ENCODE measurements at places on chromosomes 2 and 18.

DNA sequence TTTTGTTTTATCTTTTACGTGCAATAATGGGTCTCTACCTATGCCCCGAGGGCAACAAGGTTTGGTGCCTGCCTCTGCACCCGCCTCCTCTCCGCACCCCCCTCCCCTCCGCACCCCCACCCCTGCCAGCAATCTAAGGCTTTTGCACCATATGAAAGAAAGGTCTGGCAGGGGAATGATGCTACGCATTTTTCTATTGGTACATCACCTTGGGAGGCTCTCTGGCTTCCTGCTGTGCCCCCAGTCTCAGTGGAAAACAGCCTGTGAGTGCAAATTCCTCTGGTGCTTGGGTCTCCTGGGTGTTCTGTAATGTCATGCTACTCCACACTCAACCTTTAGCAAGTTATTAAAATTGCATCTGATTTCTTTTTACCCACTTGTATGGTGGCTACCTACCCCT lies 161.3 kb upstream of the SMAD7 start:
- no peak for DNase-seq

DNA sequence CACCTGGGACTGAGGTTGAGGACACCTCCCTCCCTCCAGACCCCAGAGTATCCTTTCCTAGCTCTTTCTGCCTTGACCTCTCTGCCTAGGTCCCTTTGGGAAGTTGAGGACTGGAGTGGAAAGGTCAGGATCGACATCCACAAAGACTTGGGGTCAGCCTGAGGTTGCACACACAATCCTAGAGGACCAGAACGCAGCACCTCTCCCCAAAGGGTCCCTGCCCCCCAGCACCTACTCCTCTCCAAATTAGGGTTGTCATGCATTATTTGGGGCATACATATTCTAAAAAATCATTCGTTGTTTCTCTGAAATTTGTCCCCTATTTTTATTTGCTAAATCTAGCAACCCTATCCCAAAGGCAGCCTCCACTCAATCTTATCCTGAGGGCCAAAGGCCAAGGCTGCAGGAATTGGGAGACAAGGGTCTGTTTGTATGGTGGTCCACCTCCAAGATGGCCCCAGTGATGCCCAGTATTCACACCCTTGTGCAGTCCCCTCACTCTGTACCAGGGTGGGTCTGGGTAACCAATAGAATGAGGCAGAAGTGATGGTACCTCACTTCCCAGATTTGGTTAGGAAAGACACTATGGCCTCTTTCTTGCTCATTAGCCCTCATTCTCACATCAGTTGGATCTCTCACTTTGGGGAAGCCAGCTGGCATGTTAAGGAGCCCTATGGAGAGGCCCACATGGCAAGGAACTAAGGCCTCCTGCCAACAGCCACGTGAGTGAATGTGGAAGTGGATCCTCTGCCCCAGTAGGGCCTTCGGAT lies 3.5 kb upstream of the CHRNG start:
- DNase-seq: no peak

DNA sequence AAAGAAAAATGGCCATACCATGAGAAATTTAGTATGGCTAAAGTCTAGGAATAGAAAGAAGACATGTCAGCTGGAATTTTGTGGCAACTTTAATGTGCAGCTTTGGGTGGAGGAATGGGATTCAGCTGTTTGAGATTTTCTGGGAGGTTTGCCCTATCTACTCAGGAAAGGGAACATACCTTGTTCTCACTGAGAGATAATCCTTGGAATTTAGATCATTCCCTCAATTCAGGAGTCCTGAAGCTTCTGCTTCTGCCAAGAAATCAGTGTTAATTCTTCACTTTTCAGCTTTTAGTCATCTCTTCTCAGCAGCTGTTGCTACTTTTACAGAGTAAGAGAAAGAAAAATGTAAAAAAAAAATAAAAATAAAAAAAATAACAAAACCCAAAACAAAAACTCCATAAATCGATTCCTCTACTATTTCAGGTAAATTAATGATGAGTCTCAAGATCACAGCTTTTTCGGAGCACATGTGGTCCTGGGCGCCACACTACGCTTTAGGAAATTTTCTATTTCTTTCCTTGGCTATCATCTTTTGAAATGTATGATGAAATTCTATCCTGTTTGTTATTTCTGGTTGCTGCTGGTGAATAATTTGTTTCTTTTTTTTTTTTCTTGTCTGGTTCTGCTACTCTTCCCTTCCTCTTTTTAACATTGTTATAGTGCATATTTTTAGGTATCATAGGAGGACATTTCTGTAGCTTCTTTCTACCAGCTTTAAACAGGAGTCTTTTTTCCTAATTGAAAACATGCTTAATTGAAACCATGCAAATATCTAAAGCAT lies 18.9 kb upstream of the BAZ2B start:
- DNase-seq: no peak

DNA sequence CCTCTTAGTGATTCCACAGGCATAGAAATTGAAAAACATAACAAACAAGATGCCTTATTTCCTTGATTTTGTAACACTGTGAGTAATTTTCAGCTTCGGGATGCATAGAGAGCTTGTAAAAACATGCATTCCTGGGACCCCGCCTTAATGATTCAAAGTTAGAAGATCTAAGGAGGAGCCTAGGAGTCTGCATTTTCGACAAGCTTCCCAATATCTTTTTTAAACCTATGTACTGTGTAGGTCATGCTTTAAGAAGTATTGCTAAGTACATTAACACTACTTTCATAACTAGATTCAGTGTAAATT lies 109.8 kb upstream of the ZNF516 start:
- DNase-seq: no peak

- DNase-seq: no peak
Measured at GRCh38 chr18:10232062-10232461, 222.4 kb upstream of the APCDD1 start.

- no peak for DNase-seq
Measured at GRCh38 chr2:62340994-62341484, 145.1 kb downstream of the B3GNT2 start.

GRCh38 chr18:59539108-59539507 lies 158.1 kb downstream of the CCBE1 start:
- DNase-seq: no peak

DNA sequence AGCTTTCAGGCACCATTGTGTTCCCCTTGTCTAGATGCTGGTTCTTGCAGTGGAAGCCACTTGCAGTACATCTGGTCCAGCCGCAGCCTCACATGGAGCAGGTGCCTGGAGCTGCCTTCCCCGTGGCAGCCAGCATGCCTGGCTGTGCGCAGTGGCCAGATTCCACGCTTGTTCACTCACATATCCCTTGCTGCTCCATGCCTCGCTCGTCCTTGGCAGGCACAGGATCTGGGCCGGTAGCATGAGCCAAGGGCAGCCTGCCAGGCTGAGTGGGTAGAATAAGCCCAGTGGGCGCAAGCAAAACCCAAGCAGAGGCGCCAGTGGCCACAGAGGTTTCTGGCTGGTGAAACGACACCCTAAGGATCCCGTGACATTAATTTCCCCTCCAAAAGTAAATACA lies 20.6 kb downstream of the TMX3 start:
- DNase-seq: no peak

DNA sequence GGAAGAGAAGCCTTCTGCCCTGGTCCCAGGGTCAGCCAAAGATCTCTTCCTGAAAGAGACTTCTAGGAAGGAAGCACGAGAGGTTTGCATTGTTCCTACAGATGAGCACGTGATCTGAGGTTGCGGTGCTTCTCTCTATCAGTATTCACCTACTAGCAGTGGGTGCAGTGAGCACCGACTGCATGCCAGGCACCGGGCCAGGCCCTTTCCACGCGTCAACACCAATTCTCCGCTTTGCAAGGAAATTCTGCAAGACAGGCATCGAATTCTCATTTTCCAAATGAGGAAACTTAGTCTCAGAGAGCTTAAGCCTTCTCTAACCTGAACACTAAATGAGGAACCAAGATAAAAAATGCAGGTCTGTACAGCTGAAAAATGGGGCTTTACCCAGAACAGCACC lies 151.5 kb upstream of the MYCN start:
- DNase-seq: no peak

GRCh38 chr2:191226196-191226595 lies 19.0 kb upstream of the MYO1B start:
- DNase-seq: no peak

- DNase-seq: no peak
Measured at GRCh38 chr2:35821675-35822074, 533.9 kb upstream of the CRIM1 start.

DNA sequence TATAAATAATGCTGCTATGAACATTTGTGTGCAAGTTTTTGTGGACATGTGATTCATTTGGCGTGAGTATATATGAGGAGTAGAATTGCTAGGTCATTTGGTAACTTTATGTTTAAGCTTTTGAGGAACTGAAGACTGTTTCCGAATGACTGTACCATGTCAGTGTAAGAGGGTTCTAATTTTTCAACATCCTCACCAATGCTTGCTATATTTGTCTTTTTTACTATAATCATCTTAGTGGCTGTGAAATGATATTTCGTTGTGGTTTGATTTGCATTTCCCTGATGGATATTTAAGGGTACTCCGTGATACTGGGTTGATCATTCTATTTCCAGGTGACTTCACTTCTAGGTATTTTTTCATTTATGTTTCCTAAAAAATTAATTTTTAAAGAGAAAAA lies 241.1 kb downstream of the BCL2 start:
- no peak for DNase-seq

- no peak for DNase-seq
Measured at GRCh38 chr2:217717646-217718045, 285.1 kb downstream of the TNS1 start.

GRCh38 chr2:45855374-45855773 lies 203.9 kb downstream of the PRKCE start:
- DNase-seq: no peak

- peak; percentile 22 for DNase-seq
Measured at GRCh38 chr18:22385718-22386117, 32.0 kb downstream of the CTAGE1 start.

DNA sequence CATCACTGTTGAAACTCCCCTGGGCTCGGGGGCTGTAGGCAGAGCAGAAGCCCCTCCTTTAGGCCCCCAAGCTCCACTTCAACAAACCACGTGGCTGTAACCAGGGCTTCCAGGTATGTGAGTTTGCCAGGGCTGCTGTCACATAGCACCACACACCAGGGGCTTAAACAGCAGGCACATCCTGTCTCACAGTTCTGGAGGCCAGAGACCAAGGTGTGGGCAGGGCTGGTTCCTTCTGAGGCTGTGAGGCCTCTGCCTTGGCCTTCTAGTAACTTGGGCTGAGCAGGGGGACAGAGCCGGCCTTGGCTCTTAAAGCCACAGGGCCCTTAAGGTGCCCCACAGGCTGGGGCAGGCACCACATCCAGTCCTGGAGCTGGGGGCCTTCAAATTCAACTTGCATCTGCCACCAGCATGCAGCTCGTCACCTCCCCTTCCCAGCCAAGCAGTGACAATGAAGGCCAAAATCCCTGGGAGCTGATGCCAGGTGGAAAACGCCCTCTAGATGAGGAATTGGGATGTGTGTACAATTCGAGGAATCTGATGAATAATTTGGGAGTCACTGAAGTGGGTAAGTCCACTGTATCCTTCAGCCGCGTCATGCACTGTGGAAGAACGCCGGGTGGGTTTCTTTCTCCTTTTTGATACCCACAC lies 104.2 kb upstream of the ODC1 start:
- no peak for DNase-seq

GRCh38 chr2:119282146-119282995 lies 58.7 kb downstream of the STEAP3 start:
- no peak for DNase-seq

- DNase-seq: no peak
Measured at GRCh38 chr2:166665991-166666940, 172.2 kb upstream of the SCN7A start.

DNA sequence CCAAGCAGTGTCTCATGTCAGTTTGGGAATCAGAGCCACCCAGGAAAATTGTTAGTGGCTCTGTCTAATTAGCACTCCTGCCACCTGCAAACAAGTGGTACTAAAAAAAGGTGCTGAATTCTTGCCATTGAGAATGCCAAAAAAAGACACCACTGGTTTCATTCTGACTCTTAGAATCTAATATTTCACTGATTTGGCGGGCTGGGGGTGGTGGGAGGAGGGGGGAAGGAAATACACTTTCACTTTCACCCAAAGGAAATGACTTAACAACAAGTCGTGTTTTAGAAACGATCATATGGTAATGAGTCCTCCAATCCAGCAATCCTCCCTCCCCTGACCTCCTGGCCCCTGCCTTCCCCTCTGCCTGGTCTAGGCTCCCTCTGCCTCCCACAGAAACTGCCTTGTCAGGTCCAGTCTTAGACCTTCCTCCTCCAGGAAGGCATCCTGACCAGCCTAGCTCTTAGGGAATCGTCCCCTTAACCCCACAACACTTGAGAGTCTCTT lies 4.4 kb upstream of the KLHL29 start:
- peak; percentile 45 for DNase-seq

DNA sequence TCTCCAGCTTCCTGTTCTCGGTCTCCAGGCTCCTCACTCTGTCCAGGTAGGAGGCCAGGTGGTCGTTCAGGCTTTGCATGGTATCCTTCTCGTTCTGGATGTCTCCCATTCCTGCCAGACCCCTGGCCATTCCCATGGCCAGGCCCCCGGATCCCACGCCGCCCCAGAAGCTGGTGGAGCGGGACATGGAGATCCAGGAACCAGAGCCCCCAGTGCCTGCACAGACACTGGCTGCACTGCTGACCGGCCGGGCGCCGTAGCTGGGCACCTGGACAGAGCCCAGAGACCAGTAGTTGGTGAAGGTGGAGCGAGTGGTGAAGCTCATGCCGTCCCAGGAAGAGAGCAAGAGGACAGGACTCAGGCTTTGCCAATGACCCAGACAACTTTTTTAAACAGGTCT lies 129.1 kb upstream of the WDR75 start:
- no peak for DNase-seq

- no peak for DNase-seq
Measured at GRCh38 chr2:204945376-204945775, 400.1 kb downstream of the PARD3B start.

DNA sequence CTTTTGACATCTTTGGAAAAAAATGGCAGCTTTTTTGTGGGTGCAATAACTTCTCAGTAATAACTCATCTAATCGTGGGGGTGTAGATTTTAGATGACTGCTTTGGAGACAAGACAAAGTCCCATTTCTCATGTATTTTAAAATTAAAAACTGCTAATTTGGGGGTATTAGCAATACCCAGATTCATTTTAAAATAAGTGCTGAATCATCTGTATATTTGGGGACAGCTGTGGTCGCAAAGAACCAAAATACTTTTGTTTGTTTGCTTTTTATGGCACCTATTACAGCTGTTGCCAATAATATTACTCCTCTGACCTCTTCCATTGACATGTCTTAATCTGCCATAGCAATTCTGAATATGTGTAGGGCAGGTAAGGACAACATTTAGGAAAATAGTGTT lies 45.4 kb downstream of the STAT1 start:
- DNase-seq: no peak

GRCh38 chr18:47387864-47388263 lies 136.4 kb upstream of the SKOR2 start:
- DNase-seq: no peak

GRCh38 chr2:23705771-23706612 lies 220.9 kb downstream of the ATAD2B start:
- no peak for DNase-seq

- DNase-seq: no peak
Measured at GRCh38 chr2:26477126-26477910, 606 bp downstream of the OTOF start.

- DNase-seq: no peak
Measured at GRCh38 chr2:61117534-61117933, 44.5 kb upstream of the C2orf74 start.

- no peak for DNase-seq
Measured at GRCh38 chr18:39425172-39425850, 1859.7 kb upstream of the CELF4 start.

All from CD4-positive, alpha-beta T cell treated with Interleukin-21 for 1 hour (primary cell).